ENCODE measurements at places on chromosomes 7 and 10.

- peak; percentile 90 for DNase-seq
These were observed 12.3 kb upstream of the MYPN start for GRCh38 chr10:68096913-68097516.

DNA sequence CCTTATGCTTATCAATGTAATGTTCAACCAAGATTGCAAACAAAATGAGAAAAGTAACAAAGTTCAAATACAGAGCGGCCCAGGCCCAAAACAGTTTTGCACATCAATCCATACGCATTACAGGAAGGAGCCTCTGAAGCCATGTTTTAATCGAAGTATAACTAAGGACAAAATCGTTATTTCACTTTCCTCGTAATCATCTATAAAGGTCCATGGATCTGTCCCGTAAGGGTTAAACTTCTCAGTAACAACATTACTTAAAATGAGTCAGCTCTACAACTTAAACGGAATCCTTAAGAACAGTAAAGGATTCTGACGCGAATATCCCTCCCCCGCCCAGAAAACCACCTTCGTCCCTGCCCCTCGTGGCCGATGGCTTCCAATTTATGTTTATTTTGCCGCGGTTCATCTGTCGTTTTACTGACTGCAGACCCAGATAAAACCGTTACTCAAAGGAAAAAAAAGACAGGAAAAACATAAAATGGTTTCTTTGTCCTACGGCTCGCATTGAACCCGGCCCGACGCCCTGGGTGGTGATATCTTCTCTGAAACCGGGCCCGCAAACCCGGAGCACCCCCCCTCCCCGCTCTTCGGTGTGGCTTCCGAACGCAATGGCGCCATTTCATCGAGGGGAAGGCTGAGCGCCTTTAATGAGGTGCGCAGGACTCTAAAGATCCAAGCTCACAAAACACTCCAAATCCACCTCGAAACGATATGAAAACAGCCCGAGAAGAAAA, 1.1 kb downstream of the HNRNPA2B1 start:
- DNase-seq = no peak

DNA sequence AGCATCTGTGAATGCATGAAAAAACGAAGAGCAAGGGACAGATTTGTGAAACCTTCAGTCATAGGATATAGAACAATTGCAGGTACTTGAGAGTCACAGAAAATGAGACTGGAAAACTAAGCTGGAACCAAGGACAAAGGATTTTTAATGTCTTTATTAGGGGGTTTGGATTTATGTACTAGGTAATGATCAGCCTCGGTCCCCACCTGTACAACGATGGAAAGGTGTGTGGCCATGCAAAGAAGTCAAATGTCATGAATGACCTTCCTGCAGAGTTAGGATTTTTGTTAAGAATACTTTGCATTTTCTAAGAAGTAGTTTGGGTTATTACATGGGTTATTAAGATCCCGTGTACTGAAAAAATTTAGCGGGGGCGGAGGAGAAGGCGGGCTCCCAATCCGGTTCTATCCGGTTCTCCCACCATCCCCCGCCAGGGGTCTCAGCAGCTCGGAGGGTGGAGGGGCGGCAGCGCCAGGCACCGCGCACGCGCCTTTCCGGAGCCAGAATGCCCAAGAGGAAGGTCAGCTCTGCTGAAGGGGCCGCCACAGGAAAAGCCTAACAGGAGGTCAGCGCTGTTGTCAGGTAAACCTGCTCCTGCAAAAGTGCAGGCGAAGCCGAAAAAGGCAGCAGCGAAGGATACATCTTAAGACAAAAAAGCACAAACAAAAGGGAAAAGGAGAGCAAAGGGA, 327.5 kb upstream of the PLXDC2 start:
- DNase-seq = peak; percentile 33

DNA sequence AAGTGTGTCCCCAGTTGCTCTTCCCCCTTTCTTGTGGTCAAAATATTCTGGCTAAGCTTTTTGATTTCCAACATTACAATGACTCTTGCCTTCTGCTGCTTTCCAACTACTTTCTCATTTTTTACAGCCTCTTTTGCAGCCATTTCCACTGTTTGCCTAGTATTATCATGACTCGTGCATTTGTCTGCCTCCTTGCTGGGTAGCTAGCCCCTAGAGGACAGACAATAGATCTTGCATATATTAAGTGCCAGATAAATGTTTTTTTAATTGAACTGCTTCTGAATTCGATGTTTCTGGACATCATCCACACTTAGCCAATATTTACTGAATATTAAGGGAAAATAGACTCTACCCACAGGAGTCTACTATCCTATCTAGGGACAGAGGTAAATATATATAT, 124.5 kb downstream of the POU6F2 start:
- DNase-seq = no peak

DNA sequence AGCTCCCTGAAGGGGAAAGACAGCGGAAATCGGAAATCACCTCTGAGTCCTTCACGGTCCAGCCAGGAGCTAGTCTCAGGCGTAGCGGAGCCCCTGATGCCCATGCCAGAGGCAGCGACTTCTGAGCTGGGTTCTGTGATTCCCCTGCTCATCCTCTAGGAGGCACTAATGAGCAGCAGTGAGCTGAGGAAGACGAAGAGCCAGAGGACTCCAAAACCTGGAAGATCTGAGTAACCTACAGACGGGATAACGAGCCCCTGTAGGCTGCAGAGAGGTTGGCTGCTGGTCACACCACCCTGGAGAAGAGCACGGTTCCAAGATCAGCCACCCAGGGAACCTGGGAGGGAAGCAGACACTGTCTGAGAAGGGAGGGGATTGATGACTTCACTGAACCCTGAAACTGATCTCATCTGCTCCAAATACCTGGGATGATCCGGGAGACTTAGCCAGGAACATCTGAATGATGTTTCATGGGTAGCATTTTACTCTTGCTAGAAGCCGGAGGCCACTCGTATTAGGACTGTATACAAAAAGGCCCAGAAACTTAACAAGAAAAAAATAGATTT, 304.1 kb downstream of the PAXIP1 start:
- DNase-seq = no peak

GRCh38 chr7:149883452-149883861, 9.7 kb downstream of the ATP6V0E2 start:
- DNase-seq = no peak

DNA sequence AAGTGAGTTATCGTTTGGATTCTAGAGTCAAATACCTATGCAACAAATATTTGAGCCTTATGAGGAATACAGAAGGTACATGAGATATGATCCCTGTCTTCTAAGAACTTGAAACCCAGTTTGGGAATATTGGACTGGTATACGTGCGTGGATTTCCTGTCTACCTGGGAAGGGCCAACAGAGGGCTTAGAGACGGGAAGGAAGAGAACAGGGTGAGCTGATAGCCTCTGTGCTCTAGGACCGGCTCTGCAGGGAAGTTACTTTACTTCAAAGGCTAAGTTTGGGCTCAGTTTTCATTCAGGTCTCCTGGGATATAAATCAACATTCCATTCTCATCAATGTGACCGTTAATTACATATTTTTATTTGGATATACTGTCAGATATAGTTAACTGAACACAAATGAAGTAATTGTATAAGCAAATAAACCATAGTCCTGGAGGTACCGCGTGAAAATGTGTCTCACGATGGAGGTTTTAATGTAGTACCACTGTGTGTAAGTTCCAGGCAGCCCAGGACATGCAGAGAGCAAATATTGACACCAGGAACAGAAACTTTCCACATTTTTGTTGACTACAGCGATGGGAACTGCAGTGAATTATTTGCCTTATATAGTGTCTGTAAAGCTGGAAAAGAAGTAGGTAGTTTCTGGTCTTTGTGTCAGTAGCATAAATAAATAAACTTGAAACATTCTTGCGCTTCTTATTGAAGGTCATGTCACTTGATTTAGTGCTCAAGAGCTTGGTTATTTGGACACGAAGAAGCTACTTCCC, 8.6 kb downstream of the CHST12 start:
- DNase-seq = no peak

DNA sequence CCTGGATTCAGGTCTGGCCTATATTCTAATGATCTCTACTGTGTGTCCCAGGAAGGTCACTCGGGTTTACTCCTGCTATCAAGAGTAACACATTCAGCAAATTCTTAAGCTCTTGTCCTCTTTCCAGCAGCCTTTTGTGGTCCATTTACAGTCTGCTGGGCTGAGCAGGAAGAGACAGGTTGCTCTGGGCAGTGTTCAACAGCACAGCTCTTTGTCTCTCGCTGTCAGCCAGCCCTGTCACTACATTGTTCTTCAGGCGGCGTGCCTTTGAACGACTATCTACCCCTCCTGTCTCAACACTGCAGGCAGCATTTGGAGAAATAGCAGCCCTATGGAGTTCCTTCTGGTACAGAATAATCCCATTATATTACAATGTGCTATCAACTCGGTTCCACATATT, 192.2 kb upstream of the TBX20 start:
- no peak for DNase-seq

DNA sequence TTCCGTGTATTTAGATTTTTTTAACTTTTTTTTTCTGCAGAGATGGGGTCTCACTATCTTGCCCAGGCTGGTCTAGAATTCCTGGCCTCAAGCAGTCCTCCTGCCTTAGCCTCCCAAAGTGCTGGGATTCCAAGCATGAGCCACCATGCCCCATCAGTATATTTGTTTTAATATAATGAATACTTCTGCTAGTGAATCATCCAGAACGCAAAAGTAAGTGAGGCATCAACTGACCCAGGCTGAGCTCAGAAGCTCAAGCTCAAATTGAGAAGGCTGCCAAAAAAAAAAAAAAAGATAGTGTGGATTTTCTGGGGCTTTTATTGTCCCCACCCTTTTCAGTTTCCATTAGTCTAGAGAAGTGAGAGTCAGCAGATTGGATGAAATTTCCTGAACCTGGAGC, 39.0 kb upstream of the TECTB start:
- DNase-seq = no peak

Measured in RWPE2 (cell line).